Naive thymus-derived CD8-positive, alpha-beta T cell (primary cell): ENCODE measurements at places on chromosomes 12 and 14.

DNA sequence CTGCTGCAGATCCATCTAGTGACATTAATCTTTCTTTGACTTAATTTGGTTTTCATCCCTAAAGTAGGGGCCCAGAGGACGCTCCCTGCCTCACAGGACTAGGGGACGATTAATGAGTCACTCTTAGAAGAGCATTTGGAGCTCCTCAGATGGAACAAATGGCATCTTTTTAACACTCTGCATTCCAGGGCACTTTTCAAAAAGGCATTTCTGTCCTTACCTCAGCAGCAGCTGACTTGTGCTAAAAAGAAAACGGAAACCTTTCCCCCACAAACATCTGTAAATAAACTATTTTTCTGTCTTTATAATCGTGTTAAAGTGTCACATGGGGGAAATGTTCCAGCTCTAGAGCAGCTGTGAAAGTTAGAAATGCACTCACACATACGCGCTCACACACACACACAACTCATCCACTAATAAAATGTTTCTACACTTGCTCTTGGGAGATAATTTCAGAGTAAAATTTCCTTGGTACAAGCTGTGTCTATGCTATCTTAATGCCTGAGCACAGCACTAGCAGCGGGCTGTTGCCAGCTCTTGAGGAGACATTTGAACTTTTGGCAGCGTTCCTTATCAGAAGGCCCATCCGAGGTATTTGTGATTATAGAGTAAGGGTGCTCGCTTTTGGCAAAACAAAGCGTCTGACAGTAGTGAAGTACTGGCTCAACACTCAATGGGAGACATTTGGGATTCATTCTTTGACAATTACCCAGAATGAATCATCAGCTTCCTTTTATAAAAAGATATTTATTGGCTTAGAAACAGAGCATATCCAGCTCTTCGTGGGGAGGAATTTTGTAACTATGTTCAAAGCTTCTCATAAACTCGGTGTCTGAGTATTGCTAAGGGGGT lies 141.3 kb downstream of the PLXNC1 start:
- no peak for DNase-seq

- DNase-seq: no peak
Observed at GRCh38 chr14:33564774-33565630, 385.9 kb downstream of the EGLN3 start.

- DNase-seq: no peak
Observed at GRCh38 chr12:50326590-50327284, 43.4 kb upstream of the LIMA1 start.

GRCh38 chr12:128089961-128090360 lies 177.0 kb upstream of the TMEM132C start:
- no peak for DNase-seq
